Activated CD8-positive, alpha-beta memory T cell treated with anti-CD3 and anti-CD28 coated beads for 4 hours (primary cell): ENCODE measurements at places on chromosomes 5 and 9.

GRCh38 chr9:16985559-16986348 is 115.3 kb upstream of the BNC2 start:
- no peak for DNase-seq

GRCh38 chr5:179452356-179453230 is 97.8 kb upstream of the RUFY1 start:
- DNase-seq: no peak

DNA sequence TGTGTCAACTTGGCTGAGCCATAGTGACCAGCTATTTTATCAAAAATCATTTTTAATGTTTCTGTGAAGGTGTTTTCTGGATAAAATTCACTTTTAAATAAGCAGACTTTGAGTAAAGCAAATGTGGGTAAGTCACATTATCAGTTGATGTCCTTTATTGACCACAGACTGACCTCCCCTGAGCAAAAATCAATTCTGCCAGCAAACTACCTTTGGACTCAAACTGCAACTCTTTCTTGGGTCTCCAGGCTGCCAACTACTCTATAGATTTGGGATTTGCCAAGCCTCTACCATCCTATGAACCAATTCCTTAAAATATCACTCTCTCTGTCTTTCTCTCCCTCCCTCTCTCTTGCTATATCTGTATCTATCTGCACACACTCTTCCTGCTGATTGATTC is 1571.7 kb upstream of the NUDT12 start:
- DNase-seq: no peak

GRCh38 chr9:126348911-126349550 is 22.4 kb downstream of the MVB12B start:
- DNase-seq: no peak

- no peak for DNase-seq
These were observed 28.4 kb downstream of the COL23A1 start for GRCh38 chr5:178561746-178562264.

DNA sequence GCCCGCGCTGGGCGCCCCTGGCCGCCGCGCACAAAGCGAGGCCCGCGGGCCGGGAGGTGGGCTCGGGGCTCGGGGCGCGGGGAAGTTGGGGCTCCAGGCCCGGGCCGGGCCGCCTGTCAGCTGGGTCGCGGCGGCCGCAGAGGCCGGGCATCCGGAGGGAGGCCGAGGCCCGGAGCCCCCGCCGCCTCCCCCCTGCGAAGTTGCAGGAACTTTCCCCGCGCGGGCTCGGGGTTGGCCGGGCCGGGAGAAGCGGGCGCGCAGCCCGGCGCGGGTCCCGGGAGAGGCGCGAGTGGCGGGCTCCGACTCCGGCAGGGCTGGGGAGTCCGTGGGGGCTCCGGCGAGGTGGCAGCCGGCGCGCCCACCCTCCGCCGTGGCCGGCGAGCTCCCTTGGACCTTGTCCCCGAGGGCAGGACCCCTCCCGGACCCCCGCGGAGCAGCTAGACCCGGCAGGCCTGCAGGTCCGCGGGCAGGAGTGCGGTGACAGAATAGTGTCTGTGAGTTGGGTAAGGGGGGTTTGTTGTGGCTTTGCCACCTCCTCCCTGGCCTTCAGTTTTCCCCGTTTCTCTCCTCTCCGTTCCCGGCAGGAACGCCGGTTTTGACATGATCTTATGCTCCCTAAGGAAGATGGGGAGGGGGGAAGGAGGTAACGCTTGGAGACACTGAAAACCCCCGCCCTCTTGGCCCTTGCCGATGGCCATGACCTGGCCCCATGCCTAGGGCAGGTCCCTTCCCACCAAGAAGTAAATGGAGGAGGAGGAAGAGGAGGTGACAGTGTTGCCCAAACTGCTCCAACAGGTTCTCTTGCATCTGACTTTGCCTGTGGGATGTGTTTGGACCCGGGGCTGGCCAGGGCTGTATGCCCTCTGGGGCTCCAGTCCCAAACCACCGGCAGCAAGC is 942 bp downstream of the PHF2 start:
- DNase-seq: no peak

- DNase-seq: no peak
These were observed 86.5 kb downstream of the HCN1 start for GRCh38 chr5:45609661-45610060.
